ENCODE measurements at places on chromosomes 16 and 17.

DNA sequence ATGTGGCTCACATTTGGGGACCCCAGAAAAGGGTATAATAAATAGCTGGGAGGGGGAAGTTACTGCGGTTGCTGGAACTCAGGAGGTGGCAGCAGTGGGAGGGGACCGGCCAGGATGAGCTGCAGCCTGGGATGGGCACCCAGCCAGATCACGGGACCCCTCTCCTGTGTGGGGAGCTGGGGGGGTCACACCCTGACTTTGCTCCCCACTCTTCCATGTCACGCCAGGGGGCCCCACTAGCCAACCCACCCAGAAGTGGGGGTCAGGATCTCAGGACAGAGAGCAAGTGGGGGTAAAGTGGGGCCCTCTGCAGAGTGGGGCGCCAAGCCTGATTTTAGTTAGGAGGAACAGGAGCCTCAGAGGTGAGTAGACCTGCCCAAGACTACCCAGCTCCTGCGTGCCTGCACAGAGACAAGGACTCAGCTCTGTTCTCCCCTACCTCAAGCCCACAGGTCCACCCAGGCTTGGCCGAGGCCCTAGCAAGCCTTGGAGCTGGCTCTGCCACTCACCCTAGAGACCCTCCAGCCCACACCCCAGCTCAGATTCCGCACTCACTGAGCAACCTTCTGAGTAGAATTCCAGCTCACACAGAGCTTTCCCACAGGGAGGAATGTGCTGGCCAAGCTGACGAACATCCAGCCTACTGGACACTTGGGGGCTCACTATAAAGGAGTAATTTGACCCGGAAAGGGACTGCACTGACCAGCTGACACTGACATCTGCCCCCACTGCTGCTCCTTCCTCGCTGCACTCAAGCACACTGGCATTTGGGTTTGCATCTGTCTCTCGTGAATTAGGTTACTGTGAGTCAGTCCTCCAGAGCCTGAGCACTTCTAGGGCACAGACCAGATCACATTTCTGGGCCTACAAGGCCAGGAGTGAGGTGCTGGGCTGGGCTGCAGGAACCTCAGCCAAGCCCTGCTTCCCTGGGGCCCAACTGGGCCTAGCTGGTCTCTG, 310.1 kb downstream of the C16orf95 start:
- no peak for DNase-seq

GRCh38 chr16:81624760-81625543, 154.1 kb upstream of the PLCG2 start:
- no peak for DNase-seq

- DNase-seq, result no peak
These were observed 88.8 kb downstream of the ARHGAP44 start for GRCh38 chr17:12877953-12878669.

- DNase-seq, result peak; percentile 58
These were observed 12.7 kb upstream of the HASPIN start for GRCh38 chr17:3710951-3711383.

DNA sequence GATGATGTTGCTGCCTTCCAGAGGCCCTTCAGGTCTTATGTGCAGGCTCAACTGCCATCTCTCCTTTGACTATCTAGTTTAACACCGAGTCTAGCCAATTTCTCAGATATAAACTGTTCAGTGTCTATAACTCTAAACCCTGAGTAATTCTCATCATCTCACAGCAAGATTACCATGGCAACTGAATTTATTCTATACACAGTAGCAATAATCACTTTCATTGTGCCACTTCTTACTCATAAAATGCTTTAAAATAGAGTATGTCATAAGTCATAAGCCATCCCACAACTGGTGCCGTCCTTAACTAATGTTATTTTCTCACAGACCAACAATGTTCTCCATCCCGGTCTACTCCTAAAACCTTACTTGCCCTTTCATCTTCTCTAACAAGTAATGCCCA, 45.0 kb downstream of the SYNRG start:
- no peak for DNase-seq

DNA sequence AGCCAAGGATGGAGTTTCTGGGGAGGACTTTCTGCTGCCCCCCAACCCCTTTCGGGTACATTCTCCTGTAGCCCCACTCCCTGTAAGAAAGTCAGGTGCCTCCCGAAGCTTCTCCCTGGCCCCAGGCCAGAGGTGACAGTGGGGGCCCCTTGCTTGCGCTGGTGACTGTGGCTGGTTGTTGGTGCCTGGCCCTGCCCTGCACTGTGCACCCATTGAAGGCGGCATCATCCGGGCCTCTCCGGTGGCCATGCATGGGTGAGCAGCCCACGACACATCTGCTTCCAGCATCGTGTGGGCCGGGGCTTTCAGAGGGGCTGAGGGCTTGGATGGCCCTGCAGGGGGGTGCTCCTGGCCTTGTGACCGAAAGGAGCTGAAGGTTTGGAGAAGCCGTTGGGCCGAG, 297.0 kb downstream of the SEC14L1 start:
- DNase-seq, result no peak

DNA sequence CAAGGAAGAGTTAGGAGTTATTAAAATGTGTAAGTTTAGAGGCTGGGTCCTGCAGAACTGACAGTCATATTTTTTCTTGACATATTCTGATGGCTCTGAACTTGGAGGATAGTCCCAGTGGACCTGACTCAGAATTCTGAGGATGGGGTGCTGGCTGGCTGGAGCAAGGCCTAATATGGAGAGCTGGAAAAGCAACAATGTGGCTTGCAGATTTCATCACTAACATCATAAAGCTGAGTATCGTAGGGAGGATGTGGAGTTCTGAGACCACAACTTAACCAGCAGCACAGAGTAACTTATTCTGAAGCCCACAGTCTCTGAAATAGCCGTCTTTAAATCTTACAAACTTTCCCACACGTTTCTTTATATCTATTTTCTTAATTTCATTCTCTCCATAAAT, 2.3 kb downstream of the KRTAP1-5 start:
- DNase-seq, result no peak

DNA sequence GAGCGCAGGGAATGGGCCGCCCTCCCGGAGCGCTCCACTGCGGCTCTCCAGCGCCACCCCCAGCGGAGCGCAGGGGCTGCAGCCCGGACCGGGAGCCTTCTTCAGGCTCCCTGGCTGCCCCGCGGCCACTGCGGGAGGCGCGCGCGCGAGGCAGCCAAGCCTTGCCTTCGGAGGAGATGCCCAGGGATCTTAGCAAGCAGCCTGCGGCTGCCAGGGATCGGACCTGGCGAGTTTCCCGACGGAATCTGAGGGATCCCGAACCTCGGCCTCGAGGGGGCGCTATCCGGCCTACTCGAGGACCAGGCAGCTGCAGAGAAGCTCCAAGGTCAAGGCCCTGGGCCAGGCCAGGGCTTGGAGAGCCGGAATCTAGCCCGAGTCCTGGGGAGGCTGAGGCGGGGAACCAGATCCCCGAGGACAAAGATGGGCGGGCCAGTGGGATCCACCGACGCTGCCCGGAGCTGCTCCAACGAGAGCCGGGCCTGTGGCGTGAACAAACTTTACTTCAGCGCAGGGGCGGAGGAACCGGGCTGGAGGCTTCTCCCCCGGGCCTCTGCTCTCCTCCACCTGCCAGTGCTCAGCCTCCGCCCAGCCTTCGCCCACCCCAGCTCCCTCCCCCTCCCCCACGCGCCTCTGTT, at the start of gene IRX6:
TSS of gene IRX6 (plus strand) at position 567 of the 635 bp plus-strand sequence. CDS start 889 bp downstream, outside the sequence.
- DNase-seq, result no peak

GRCh38 chr16:48232493-48233040, 11.5 kb upstream of the LONP2 start:
- no peak for DNase-seq

DNA sequence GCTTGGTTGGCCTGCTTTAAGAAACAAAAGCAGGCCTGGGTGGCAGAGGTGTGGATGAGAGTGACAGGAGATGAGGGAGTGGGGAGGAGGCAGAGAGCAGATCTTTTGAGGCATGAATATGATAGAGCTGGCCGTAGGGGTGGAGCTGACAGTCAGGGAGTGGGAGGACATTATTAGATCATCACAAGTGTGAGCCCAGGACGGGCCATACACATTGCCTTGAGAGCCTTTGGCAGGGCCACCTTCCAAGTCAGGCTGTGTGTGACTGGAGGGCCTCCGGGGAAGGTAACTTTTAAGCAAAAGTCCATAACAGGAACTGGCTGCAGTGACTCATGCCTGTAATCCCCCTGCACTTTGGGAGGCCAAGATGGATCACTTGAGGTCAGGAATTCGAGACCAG, 26.3 kb downstream of the GINS3 start:
- no peak for DNase-seq

DNA sequence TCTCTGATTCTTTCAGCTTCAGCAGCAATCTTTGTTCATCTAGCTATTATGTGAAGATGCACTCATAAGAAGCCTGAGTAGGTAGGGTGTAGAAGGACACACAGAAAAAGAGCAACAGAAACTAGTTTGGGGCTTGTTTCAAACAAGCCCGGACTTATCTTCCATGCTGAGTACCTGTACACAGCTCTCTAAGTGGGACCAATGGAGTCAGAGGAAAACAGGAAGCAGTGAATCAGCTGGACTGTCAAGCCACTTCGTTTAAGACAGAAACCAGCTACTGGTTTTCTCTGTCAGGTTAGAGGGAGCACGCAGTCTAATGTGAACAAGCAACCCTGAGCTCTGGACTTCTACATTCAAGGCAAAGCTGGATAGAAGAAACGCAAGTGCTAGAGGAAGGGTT, 16.0 kb downstream of the MAP2K6 start:
- DNase-seq, result no peak

- no peak for DNase-seq
These were observed 699.2 kb upstream of the RBFOX1 start for GRCh38 chr16:6633456-6633855.

GRCh38 chr17:78366109-78366848, 6.4 kb upstream of the SOCS3 start:
- no peak for DNase-seq

DNA sequence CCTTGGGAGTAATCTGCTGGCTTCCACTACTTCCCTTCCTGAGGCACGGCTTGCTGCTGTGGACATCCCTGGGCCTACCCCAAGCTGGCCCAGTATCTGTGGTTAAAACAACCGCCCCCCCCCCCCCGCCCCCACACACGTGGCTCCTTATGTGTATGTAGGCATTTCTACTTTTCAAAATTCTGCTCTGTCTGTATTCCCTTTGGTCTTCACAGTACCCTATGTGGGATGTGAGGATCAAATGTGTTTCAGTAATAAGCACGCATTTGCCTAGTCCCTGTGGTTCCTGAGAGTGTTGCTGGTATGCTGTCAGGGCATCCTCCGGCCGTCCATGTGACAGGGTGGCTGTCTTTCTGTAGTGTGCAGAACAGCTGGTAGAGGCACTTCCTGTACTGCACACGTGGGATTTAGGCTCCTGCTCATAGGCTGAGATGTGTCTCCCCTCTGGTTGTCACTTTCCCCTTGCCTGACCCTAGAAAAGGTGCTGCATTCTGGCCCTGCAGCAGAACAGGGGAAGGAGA, 2.2 kb downstream of the NT5M start:
- no peak for DNase-seq

- peak; percentile 76 for DNase-seq
These were observed at the start of gene IFI35 for GRCh38 chr17:43006639-43007551. Gene IFI35 (plus strand): TSS chr17:43006784. CDS start chr17:43006948, 164 bp downstream.

GRCh38 chr17:72565006-72565405, 444.2 kb downstream of the SOX9 start:
- no peak for DNase-seq

DNA sequence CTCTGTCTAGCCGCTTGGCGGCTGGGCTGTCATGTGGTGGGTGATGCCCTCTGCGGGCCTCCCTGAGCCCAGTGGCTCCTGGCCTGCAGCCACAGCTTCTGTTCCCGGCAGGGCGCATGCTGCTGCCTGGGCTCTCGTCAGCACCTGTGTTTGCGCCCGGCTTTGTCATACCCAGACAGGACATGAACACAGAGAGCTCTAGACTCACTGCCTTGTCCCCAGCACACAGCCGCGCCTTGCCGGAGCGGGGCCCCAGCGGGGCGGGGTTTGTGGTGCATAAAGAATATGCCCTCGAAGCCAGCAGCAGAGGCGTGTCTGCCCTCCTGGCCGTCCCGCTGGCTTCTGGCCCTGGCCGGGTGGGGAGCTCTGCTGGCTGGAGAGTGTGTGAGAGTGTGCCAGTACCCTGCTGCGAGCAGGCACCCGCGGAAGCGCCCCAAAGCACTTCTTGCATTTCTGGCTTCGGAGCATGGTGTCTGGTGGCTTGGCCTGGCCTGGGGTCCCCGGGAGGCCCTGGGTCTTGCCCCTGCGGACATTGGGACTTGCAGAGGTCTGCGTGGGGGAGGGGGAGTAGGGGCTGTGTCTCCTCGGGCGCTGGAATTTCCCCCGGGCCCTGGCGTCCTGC, 14.4 kb downstream of the ASPSCR1 start:
- no peak for DNase-seq

DNA sequence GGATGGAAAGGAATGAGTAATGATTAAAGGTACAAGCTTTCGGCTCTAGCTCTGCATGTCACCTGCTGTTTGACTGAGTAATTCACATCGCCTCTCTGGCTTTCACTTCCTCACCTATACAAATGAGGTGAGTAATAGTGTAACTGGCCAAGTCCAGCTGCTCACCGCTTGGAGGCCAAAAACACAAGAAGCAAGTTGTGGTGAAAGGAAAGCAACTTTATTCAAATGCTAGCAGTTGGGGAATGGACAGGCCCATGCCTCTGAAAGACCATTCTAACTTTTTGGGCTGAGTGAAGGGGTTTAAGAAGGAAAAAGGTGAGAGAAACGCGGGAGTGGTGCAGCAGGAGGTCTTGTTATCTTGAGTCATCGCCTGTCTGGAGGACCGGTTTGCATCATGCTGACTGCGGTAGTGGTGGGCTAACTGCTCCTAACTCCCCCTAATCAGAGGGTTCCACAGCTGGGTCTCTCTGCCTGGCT, 45.7 kb upstream of the CSNK2A2 start:
- DNase-seq, result no peak

- DNase-seq, result no peak
These were observed 16.9 kb upstream of the TNFRSF13B start for GRCh38 chr17:16988749-16989229.

DNA sequence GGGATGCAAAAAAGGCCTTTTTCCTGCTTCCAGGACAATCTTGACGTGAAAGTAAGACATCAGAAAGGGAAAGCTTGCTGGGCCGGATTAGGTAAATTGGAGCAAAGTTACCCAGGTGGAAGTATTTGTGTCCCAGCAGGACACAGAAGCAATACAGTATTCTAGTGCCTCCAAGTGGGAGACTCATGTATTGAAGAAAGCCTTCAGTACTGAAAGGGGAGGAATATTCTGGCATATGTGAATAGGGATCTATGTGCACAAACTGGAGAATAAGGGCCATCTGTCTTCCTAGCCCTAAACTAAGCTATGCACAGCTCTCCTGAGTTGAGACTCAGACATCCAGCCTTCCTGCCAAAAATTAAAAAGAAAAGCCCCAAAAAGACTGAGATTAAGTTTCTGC, 327.3 kb upstream of the CDH8 start:
- no peak for DNase-seq

DNA sequence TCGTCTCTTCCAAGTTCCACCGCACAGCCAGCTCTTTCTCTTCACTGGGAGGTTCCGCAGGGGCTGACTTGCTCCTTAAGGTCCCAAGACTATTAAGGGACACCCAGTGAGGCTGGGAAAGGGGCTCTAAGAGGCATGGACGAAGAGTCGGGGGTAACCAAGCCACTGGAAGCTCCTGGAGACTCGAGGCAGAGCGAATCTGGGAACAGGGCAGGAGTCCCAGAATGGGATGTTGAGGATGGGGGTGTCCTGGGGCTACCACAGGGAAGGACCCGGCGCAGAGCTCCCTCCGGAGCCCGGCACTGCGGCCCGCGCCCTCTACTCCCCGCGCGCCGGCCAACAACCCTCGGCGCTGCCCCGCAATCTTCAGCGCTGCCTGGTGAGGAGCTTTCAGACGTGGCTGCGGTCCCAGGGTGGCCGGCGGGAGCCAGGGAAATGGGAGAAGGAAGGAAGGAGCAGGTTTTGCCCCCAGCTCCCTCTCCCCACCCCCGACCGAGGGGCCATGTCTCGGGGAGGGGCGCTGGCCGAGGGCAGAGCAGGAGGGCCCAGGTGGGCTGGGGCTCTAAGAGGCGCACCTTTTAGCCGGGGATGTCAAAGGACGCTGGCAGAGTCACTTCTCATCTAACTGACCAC, 581 bp downstream of the CHST5 start:
- DNase-seq, result no peak
